RPMI7951 (cell line): ENCODE measurements at places on chromosomes 6 and 20. TPM values are rescaled to one million over a fixed set of nuclear protein-coding genes. Genes with fewer than 3 reads are reported as not detected.
A peak's percentile ranks its signal among the peaks of the same experiment; 100 is the strongest.

- DNase-seq: peak; percentile 39
Observed at GRCh38 chr6:101393251-101393828, at the start of gene GRIK2. Gene GRIK2, plus strand, starts transcription at chr6:101393708.

- DNase-seq: no peak
Observed at GRCh38 chr6:56624046-56624727, 18.5 kb downstream of the DST start.

DNA sequence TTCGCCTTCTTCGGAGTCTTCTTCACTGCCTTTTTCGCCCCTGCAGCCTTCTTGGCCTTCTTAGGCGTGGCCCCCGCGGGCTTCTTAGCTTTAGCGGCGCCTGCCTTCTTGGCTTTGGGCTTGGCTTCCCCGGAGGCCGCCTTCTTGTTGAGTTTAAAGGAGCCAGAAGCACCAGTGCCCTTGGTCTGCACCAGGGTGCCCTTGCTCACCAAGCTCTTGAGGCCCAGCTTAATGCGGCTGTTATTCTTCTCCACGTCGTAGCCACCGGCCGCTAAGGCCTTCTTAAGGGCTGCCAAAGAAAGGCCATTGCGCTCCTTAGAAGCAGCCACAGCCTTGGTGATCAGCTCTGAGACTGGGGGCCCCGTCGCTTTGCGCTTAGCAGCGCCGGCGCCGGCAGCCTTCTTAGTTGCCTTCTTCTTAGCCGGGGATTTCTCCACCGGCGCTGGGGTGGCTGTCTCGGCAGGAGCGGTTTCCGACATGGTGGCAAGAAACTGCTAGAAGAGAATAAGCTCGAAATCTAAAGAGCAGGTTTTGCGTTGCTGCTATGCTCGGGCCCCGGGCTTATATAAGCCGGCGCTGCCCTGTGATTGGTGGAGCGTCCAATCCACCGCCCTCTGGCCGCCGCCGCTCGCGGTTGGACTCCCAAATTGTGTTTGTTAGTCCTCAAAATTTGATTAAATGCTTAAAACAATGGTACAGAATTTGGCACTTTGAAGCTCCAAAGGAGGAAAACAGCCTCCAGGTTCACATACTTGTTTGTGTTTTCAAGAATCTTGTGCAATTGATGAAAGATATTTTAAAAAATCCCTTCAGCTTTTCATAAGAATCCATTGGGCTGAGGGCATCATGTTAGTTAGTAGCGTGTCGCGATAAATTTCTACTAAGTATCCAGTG is 44.9 kb downstream of the OR2B2 start:
- peak; percentile 94 for DNase-seq

DNA sequence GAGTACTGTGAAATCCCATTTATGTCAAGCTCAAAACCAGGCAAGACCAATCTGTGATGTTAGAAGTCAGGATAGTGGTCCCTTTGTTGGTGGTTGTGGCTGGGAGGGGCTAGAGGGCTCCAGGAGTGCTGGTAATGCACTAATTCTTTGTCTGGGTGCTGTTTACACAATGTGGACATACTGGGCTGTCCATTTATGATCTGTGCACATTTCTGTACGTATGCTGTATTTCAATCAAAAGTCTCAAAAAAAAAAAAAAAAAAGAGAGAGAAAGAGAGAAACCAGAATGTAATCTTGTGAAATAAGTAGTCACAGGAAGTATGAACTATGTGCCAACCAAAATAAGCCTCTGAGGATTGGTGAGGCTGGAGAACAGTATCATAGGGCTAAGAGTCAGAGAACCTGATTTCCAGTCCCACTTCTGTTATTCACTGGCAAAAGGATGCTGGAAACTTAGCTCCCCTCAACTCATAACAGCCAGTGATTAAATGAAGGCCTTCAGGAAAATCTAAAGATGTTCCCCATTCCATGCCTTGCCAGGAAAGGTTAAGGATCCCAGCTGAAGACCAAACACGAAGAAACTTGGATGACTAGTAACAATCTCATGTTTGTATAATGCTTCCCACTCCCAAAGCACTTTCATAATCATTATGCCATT is 19.6 kb upstream of the TRAM2 start:
- DNase-seq: peak; percentile 49

DNA sequence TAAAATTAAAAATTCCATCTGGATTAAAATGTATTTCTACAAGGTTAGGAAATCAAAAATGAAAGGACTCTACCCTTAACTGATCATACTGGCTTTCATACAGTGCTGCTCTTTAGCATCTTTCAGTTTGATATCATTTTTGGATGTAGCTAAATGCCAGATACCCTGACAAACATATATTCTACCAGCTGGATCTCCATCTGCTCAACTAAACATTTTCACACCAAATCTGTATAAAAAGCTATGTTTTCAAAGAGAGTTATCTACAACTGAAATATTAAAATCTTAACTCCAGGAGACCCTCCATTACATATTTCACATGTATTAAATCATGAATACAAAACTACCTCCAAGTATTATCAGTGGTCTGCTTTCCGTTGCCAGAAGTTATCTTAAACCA is 95.7 kb downstream of the EPHA7 start:
- no peak for DNase-seq

DNA sequence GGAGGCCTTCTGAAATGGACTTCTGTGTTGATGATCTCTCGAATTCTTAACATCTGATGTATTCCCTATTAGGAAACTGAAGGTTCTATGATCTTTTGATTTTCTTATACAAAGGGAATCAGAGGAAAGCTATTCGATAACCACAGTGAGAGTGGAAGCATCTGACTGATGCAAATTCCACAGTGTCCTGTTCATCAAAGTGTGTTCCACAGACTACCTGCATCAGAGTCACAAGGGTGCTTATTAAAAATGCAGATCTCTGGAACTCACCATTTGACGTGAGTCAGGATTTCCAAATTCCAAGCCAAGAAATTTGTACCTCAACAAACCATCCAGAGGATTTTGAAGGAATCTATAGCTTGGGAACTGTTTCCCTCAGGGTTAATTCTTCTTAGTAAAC is 4.4 kb upstream of the MEP1A start:
- DNase-seq: no peak

GRCh38 chr20:7516621-7517111 is 423.6 kb downstream of the HAO1 start:
- no peak for DNase-seq

DNA sequence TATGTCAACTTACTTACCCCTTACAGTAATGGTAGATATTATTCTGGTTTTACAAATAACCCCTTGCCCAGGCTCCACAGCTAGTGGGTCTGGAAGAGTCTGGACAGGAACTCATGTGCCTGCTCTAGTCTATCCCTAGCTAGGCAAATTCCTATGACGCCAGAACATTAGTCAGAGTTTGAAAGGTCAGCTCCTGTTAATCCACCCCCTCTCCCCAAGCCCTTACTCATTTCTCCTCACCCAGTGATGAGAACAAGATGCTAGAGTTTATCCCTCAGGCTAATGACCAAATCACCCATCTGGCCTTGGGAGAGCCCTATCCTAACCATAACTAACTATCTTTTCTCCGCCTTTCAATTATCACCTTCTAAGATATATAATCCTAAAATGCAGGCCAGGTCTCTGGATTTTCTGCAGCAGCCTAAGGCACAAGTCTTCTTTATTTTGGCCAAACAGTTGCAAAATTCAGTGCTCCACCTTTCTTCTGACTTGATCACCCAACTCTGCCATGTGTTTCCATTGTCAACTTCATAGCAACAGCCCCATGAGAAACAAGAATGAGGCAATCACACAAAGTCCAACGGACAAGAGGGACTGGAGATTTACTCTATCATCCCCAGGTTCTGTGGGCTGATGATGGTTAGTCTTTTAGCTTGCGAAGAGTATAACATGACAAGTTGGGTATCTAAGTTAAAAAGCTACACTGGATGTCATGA is 113.3 kb downstream of the TASP1 start:
- DNase-seq: peak; percentile 99

- DNase-seq: no peak
Observed at GRCh38 chr6:56688521-56688920, 45.8 kb upstream of the DST start.

- DNase-seq: no peak
Observed at GRCh38 chr6:97703661-97704060, 420.6 kb upstream of the MMS22L start.

GRCh38 chr20:61810738-61811135 is 254.9 kb downstream of the TAF4 start:
- no peak for DNase-seq

- DNase-seq: no peak
Observed at GRCh38 chr20:24918579-24919566, 30.2 kb upstream of the CST7 start.

DNA sequence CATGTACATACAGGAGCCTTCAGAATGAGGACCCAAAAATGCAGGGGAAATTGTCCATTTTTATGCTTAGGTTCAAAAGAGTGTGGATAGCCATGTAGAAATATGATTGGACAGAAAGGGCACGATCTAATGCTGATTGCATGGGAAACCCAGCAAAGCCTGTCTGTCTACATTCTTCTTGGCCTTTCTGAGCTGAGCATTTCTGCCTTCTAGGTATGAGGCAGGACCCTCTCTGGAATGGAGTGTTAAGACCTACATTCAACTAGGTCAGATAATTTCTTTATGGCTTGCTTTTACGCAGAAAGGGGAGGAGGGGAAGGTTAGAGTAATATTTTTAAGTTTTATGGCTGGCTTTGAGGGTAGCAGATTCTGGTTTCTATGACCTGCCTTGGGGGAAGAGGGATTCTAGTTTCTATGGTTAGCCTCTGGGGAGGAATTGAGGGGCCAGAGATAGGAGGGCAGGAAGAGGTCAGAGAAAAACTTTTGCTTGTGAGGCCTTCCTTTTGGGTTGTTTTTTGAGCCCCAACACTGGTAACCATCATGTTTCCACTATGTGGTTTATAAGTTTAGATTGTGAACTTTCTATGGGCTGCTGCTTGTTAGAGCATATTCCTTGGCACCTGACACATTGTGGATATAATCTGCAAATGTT is 63.5 kb downstream of the LYRM2 start:
- no peak for DNase-seq

- DNase-seq: no peak
Observed at GRCh38 chr6:43492673-43493072, 15.3 kb downstream of the TJAP1 start.

DNA sequence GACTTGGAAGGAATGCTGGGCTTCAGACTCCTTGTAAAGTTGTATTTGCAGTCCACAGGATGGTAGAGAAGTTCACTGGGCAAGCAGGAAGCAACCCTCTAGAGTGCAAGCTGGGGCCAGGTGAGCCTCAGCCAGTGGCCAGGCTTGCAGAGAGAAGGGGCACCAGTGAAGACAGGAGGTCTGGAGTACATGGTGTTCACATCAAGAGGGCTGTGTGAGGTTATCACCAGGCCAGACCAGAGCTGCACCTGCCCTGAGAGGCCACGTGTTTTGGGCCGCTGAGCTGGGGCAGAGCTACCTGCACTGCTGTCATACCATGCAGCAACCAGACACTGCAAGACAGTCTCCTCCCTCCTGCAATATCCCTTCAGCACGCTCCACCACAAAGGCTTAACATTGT is 79.0 kb downstream of the SH3BGRL2 start:
- no peak for DNase-seq

GRCh38 chr6:159875194-159875593 is 15.6 kb upstream of the MAS1 start:
- no peak for DNase-seq

DNA sequence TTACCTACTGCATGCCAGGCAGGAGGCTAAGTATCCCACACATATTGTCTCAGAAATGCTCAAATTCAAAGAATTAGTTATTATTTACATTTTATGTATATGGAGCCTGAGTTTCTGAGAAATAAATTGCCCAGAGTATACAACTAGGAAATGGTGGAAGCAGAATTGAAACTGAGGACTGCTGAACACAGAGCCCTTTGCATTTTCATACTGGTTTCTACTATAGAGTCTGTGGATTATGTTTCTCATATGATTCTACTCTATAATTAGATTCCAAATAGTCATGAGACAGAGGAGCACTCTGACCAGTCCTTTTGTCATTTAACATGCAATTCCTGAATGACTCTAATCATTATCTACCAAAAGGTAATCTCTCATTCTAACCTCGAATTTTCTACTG is 254.3 kb downstream of the LMBRD1 start:
- no peak for DNase-seq

DNA sequence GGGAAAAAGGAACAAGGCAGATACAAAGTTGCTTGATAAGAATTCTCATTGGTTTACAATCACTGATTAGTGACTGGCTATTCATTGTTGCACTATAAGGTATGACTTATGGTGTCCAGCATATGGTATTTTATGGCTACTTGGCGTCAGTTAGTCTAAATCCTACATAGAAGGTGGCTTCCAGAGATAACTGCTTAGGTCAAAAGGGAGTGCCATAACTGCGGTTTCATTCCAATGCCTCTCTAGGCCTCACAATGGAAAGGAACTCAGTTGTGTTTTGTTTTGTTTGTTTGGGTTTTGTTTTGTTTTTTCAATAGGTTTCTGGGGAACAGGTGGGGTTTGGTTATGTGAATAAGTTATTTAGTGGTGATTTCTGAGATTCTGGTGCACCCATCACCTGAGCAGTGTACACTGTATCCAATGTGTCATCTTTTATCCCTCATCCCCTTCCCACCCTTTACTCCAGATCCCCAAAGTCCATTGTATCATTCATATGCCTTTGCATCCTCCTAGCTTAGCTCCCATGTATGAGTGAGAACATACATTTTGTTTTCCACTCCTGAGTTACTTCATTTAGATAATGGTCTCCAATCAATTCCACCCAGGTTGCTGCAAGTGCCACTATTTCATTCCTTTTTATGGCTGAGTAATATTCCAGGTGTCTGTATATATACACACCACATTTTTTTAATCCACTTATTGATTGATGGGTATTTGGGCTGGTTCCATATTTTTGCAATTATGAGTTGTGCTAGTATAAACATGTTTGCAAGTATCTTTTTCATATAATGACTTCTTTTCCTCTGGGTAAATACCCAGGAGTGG is 7.0 kb downstream of the GOPC start:
- DNase-seq: no peak

GRCh38 chr20:32505723-32506473 is 79.2 kb downstream of the NOL4L start:
- DNase-seq: no peak

GRCh38 chr20:32982617-32983458 is 21.4 kb downstream of the SUN5 start:
- DNase-seq: no peak

GRCh38 chr6:42066156-42066675 is 15.9 kb downstream of the TAF8 start:
- DNase-seq: no peak

DNA sequence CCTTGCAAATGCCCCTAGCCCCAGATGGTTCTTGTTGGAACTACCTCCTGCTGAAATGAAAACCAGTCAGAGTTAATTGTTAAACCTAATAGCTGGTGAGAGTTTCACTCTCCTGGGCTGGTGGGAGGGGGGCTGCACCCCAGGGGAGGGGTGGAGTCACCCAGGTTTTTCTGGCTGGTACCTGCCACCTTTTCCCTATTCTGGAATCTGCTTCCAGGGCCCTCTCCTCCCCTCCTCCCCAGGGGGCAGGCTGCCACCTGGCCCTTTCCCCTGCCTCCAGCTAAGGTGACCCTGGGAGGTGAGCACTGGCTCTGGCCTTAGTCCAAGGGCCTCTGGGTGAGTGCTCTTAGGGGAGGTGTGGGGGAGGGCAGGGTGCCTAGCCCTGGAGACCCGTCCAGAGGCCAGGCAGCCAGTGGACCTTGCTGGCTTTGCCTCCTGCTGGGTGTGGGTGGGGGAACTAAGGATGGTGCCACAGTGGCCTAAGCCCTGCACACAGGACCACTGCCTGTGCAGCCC is 48.8 kb upstream of the EPB41L1 start:
- no peak for DNase-seq

TSPO2 gene
- not detected in 2 replicates for total RNA-seq

BFSP1 gene
- total RNA-seq: 3.0 and 5.0 TPM in 2 replicates

PRND gene
- under 0.01 and 0.10 TPM in 2 replicates for total RNA-seq

C6orf15 gene
- not detected in 2 replicates for total RNA-seq

DEFB123 gene
- total RNA-seq: not detected in 2 replicates

PAX1 gene
- total RNA-seq: not detected in 2 replicates

TAPBP gene
- total RNA-seq: 77.1 and 79.9 TPM in 2 replicates

SGK2 gene
- total RNA-seq: not detected in 2 replicates
